MCF 10A (cell line): ENCODE measurements at places on chromosomes 16 and 17. TPM values are rescaled to one million over a fixed set of nuclear protein-coding genes. Genes with fewer than 3 reads are reported as not detected.
A peak's percentile ranks its signal among the peaks of the same experiment; 100 is the strongest.

The COX4I1 gene
- 618 and 642 TPM in 2 replicates for total RNA-seq

The FBXL20 gene
- 13.4 and 16.2 TPM in 2 replicates for total RNA-seq

DNA sequence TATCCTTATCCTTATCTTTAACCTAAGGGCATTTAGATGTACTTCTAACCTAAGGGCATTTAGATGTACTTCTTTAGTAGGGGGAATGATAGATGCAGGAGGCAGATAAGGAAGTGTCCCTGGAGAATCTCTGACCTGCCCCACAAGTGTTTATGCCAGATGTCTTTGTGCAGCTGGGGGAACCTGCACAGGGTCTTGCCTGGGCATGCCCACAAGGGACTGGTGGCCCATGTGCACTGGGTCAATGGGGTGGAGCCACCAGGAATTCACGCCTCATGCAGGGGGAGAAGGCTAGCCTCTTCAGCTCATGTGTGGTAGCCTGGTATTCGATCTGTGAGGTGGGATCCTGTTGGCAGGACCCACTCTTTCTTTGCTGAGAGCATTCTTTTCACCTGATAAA is 38.0 kb downstream of the CA10 start:
- no peak for DNase-seq

DNA sequence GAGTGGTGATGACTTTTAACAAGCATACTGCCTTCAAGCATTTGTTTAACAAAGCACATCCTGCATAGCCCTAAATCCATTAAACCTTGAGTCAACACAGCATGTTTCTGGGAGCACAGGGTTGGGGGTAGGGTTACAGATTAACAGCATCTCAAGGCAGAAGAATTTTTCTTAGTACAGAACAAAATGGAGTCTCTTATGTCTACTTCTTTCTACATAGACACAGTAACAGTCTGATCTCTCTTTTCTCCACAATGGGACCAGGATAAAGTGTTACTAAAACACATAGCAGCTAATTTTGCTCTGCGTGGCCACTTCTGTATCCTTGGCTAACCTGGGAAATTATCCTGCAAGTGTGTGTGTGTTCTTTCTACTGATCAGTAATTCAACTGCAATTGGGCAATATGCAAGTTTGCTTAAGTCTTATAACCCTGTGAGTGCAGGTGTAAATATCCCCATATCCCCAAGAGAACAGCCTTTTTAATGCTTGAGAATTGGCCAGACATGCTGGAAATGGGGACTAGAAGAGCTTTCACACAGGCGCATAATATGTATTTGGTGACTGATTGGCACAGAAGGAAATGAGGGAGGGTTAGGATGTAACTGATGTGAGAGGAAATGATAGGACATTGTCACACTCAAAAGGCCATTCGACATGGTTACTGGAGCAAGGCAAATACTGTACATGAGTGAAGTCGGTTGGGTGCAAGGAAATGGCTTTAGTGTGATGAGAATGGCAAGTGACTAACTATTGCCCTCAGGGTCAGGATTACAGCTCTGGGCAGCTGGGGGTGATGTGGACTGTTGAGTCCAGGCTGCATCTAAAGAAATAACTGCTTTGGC is 10.8 kb upstream of the ANKS4B start:
- no peak for DNase-seq

DNA sequence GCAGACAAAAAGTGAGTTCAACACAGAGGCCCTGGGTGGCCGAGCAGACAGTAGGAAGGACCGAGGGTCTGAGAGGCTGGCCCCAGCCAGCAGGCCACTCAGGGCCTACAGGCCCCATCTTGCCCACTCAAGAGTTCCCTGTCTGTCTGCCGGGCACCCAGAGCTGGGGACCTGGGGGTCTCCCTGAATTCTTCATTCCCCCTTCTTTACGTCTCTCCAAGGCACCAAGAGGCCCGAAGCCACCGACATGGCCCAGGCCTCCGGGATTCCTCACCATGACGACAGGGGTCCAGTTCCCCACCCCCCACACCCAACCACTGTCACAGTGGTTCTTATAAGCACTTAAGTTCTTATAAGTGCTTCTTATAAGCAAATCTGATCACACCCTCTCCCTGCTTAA is 49.2 kb downstream of the NOS2 start:
- no peak for DNase-seq

The CHP2 gene
- not detected in 2 replicates for total RNA-seq

GRCh38 chr17:27939474-27940465 is 46.6 kb upstream of the LYRM9 start:
- DNase-seq: no peak

The MRC2 gene
- total RNA-seq: 6.7 and 12.3 TPM in 2 replicates

The MT1H gene
- not detected in 2 replicates for total RNA-seq

DNA sequence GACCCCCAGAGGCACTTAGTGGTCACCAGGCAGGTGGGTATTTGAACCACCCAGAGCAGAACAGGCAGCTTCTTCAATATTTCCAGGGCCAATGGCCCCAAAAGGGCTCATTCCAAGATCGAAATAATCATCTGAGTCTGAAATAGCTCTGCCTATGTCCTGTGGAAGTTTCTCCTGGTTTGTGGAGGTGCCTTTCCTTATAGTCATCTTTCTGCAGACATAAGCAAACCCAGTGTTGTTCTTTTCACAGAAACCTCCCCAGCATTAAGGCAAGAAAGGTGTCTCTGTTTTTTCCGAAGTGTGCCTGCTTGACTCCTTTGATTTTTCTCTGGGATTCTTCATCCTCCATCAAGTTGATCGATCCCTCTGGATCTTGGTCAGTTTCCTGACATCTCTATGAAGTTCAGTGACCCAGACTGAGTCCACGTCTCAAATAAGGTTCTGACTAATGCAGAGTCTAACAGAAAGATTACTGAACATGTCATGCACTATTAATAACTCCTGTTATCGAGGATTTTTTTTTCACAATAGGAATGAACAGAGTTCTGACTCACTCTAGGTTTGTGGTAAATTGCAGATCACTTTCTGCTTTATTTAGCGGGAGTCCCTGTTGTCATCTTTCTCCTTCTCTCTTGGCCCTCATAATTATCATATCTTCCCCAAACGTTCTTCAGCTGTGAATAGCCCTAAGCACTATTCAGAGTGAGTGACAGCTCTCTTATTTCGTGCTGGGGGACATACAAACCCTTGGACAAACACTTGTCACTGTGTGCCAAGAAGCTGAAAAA is 1.5 kb downstream of the LRRC3C start:
- peak; percentile 66 for DNase-seq

GRCh38 chr17:28467456-28468025 is 5.9 kb upstream of the SLC13A2 start:
- peak; percentile 13 for DNase-seq

DNA sequence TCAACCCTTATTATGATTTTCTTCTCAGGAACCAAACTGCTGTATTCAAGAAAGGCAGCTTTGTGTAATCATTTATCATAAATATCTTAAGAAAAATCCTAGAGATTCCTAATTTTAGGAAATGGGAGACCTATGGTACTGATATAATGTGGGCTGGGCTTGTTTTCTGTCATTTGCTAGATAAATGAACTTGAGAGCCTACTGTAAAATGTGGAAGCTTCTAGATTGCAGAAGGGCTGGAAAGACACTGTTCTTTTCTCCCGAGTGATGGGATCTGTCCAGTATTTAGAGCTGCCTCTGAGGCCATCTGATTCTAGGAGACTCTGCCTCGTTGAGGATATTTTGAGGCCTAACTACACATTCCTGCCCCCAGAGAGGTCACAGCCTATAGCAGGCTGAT is 19.9 kb upstream of the STH start:
- DNase-seq: no peak

- no peak for DNase-seq
Measured at GRCh38 chr17:66152756-66153155, 39.2 kb downstream of the CEP112 start.

The LRRC37A2 gene
- total RNA-seq: 5.5 and 6.1 TPM in 2 replicates

DNA sequence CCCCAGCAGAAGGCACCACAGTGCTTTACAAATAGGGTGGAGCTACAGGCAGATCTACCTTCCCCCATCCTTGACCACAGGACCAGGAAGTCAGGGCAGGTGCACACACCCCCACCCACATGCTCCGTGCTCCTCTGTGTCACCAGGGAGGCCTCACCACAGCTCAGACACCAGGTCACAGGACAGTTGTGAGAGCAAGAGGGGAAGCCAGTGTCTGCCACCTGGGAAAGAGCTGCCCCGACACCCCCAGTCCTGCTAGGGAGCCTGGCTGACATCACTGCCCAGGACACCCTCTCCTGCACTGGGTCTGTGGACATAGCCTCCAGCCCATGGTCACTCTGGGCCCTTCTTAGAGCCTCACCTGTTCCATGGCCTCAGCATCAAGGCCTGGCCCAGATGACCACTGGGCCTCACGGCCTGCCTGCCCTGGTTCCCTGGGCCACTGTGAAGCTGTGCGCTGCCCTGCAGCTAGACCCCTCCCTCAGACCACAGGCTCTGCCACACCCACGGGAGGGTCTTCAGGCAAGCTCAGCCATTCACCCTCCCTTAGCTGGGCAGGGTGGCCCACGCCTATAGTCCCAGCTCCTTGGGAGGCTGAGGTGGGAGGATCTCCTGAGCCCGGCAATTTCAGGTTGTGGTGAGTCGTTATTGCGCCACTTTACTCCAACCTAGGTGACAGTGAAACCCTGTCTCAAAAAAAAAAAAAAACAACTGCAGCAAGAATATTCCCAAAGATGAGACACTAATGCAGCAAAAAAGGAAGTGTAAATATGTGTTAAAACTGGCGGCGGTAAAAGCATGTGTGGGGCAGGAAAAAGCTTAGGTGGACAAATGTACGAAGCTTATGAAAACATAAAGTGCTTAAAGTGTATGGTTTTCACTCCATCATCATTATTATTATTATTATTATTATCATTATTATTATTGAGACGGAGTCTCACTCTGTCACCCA is 14.2 kb downstream of the POLR3K start:
- peak; percentile 57 for DNase-seq

The KRTAP2-2 gene
- not detected in 2 replicates for total RNA-seq

DNA sequence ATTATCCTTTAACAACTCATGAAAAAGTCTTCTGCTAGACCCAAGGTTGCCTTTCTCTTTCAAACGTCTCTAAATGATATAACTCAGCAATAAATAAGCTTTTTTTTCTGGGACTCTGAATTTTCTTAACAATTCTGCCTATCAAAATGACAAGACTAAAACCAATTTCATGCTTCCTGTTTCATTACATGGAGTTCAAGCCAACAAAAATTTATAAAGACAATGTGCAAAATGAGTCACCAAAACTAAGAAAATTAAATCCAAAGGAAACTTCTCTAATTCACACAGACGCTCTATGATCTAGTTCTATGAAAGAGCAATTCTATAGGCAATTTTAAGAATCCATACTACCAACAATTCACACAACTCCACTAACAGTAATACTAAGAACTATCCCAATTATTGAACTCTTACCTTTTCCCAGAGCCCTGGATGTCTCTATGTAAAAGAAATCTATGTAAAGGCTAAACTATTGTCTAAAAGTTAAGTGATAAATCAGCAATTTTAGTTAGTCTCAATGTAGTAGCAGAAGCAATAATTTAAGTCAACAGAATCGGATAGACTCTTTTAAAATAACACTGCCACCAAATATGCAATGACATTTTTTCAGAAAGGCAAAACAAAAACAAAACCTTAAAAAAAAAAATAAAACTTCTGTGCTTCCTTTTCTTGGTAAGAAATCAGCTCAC is 44.2 kb downstream of the ZZEF1 start:
- DNase-seq: no peak

DNA sequence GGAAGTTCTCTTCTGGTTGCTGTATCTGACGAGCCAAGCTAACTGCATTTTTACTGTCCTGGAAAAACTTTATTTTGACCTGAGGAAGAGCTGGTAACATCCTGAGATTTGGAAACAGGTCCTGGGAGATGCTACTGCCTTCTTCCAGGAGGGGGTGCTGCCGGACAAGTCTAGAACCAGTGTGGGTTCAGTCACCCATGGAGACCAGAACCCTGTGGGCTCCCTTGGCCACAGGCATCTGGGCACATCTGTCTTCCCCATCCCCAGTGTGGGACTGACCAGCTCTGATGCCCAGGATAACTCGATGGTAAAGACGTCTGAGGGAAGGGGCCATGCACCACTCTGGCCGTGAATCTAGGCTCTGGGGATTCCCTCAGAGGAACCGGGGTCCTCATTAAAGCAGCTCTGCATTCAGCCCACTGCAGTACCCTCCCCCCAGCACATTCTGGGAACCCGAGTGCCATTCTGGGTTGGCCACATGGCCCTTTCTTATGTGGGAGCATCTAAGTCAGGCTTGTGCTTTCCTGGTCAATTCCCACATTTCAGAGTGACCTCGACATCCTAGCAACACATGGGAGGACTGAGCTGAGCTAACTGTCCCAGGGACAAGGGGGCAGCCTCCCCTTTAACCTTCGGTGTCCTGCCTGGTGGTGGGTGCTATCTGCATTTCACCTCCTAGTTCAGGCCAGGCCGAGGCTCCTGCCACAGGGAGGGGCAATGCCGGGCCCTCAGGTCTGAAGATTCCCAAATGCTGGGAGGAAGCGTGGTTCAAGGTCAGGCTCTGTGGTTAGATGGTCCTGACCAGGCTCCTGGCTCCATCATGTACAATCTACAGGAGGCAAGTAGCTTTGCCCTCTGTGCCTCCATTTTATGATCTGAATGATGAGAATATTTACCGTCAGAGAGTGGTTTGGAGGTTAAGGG is 6.4 kb downstream of the C16orf86 start:
- DNase-seq: peak; percentile 83

GRCh38 chr17:55161935-55162555 is 102.7 kb upstream of the HLF start:
- DNase-seq: peak; percentile 72

The KDM6B gene
- total RNA-seq: 37.9 and 39.8 TPM in 2 replicates

DNA sequence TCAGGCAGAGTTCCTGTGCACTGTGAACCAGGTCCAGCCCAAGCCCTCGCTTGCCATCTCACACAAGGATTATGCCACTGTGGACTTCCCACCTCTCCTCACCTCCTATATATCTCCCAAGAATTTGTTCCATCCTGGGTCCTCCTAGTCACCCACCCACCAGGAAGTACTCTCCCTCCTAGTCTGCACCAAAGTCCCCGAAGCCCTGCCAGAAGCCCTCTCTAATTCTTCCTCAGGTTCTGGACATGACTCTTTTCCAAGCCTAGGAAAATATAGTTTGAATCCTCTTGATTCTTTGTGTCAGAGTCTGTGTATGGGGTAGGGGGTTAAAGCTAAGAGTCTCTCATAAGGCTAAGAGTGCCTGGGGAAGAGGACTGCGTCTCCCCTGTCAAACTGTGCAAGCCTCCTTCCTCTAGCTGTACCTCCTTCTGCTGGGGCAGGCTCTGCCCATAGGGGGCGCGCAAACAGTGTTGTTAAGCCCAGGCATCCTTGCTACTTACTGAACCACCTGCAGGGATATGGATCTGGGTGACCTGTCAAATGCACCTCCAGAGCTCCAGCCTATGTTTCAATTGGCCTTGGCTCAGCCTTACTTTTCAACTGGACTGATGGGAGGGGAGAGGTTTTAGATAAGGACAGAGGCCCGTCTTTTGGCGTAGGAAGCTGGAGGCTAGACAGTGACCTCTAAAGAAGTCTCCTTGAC is 16.6 kb upstream of the DLX4 start:
- DNase-seq: peak; percentile 86

The TBC1D3L gene
- 11.3 and 13.9 TPM in 2 replicates for total RNA-seq

The TLCD3A gene
- total RNA-seq: 28.4 and 31.6 TPM in 2 replicates

GRCh38 chr16:20026361-20027072 is 47.2 kb downstream of the GPR139 start:
- DNase-seq: no peak

- no peak for DNase-seq
Measured at GRCh38 chr16:80142281-80142680, 398.5 kb upstream of the DYNLRB2 start.

The NOG gene
- 1.1 and 1.7 TPM in 2 replicates for total RNA-seq
